ENCODE measurements at places on chromosomes 11 and 22.

GRCh38 chr11:45272701-45273100 lies 13.4 kb downstream of the SYT13 start:
- DNase-seq = no peak

DNA sequence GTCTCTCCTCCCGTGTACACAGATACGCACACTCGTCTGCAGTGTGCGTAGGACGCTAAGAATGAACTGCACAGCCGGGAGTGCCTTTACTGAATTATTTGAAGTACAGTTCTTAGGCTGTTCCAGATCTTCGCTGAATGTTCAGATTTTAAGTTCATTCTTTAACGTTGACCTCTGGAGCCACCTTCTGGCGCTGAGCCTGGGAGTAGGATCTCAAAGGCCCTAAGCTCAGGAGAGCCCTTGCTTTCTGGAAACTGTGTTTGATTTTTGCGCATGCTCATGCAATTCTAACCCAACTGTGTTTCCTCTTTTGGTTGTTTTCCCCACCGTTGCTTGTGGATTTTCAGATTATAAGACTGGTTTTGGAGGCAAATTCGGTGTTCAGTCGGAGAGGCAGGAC lies 22.8 kb downstream of the CTTN start:
- no peak for DNase-seq

DNA sequence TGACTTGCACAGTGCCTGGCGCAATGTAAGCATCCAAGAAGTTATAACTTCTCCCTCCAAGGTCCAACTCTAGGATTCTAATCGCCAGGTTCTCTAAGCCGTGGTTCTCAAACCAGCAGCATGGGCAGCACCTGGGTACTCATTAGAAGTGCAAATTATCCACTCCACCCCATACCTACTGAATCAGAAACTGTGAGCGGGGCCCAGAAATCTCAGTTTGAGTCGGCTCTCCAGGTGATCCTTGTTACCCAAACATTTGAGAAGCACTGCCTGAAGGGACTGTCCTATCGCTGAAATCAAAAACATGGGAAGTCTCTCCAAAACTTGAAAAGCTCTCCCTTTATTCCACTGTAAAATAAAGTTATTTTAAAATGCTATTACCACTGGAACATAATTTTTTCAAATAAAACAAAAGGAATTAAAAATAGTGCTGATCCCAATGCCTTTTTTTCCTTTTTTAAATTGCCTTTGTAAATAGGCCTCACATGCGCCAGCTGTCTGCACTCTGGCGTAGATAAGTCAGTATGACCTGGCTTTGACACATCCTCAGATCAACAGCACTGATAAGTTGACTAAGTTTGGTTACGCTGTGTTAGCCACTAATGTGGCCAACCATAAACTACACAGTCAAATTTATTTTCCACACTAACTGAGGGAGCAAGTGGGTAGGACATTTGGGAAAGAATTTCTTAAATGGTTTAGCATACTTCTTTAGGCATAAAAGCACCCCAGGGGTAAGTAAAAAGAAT lies 8.4 kb upstream of the CTR9 start:
- DNase-seq = no peak

DNA sequence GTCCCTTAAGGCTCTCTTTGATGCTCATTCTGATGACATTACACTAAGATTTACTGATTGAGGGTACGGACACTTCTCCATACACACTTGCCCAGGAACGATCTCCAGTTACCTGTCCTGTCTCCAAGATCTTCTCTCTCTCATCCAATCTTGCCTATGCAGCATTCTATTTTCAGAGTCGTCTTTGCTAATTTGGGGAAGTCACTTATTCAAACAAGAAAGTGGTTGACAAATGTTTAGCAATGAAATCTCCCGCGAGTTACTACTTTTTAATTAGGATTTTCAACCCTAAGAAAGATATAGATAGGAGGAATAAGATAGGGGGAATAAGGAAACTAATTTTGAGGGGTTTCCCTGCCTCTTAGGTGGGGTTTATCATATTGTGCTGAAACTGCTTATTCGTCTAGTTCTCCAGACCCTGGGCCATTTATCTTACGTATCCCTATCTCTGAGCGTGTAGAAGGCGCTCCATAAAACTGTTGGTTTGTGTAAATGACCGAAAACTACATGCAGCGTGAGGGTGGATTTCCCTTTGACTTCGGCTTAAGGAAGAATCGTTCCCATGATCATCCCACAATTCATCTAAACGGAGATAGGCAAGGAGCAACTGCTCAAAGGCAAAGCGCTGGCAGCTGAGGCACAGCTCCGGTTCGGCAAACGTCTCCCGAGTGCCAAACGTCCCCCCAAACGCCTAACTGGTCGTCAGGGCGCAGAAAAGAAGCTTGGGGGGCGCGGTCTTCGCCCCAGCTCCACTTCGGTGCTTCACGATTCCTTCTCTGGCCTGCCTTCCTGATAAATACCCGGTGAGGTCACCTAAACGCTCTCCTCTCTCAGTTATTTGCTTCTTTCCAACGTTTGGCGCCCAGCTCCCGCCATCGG lies 804 bp downstream of the APIP start:
- DNase-seq = no peak

- no peak for DNase-seq
These were observed 3.1 kb downstream of the MIF start for GRCh38 chr22:23897320-23897719.

GRCh38 chr11:117691218-117691514 lies 105.8 kb downstream of the DSCAML1 start:
- no peak for DNase-seq

- DNase-seq = no peak
These were observed 106.4 kb downstream of the SERGEF start for GRCh38 chr11:17906436-17906835.

- DNase-seq = no peak
These were observed 5.6 kb upstream of the TMA7B start for GRCh38 chr22:39954584-39955055.

DNA sequence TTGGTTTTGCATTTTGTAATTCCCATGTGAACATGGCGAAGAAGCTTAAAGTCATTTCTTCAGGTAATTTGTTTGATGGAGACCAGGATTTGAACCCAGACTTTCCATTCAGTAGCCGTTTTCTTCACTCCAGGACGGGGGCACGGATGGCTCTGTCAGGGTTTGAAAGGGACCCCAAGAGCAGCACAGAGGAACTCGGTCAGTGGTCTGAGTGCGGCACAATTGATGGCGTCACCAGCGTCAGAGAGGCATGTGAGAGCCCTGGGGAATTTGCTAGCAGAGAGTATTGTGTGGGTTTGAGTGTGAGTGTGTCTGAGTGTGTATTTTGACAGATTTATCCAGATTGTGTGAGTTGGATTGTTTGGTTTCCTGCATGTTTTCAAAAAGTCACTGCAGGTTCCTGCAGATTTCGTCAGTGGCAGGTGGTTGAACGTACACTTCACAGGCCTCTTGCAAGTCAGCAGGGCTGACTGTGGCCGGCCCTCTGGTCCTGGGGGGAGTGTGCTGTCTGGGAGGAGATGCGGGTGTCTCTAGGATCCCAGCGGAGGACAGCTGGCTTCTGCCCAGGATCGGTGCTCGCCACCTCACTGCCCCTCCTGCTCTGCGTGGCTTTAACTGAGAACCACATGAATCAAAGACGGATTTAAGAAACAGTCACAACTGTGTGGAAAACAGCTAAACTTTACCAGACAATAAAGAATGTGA lies 199.3 kb downstream of the TBC1D22A start:
- no peak for DNase-seq

DNA sequence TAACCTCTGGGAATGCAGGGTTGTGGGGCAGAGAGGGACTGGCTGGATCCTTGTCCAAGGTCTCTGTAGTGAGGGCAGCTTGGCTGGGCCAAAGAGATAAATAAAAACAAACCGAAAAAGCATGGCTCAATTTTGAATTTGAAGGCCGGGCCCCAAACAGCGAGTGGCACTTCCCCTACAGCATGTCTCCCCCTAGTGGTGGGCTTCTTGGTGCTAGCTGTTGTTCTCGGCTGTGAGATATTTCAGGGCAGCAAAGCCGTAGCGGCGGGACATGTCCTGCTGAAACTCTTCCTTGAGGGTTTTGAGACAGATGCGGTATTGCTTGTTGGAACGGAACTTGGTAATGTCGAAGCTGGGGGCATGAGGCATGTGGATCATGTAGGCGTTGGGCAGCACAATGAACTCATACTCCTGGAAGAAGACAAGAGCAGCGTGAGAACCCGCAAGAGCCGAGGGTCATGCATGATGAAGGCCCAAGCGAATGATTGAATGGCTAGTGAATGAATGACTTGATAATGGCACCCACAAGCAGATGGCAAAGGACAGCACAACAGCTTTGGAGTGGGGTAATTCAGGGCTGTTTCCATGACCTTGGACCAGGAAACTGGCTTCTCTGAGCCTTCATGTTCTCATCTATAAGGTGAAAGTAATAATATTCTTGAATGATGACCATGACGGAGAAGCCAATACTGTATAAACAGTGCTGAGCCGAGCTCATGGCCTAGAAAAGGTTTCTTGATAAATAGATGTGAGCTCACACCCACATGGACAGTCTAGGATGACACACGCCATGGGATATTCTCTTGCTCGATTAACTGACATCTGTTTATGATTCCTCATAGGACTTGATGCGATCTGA lies 216.3 kb upstream of the SYN3 start:
- no peak for DNase-seq

- DNase-seq = no peak
These were observed 1255.2 kb downstream of the LRRC4C start for GRCh38 chr11:40204228-40204627.

- no peak for DNase-seq
These were observed 44.1 kb downstream of the MACROD1 start for GRCh38 chr11:64121663-64122410.

- no peak for DNase-seq
These were observed 28.2 kb downstream of the MS4A10 start for GRCh38 chr11:60813324-60813723.

GRCh38 chr22:42752912-42753311 lies 32.2 kb upstream of the A4GALT start:
- no peak for DNase-seq

DNA sequence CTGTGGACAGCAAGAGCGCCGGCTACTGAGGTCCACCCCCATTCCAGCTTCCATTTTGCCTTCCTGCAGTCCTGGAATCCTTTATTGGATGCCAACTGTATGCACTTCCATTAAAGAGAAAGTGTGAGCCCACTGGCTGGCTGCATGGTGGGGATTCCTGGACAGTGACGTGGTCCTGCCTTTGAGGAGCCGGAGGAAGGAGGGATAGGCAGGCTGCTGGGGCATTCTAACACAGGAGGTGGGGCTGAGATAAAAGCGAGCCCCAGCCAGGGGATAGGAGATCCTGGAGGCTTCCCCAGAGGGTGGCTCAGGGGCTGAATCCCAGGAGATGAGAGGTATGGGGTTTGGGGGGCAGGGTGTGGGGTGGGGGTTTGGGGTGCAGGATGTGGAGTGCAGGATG lies 984.7 kb downstream of the BRD1 start:
- DNase-seq = peak; percentile 2

- DNase-seq = no peak
These were observed 1386.2 kb downstream of the BRD1 start for GRCh38 chr22:48441553-48441850.
